Posterior vena cava (tissue), 2 donors: ENCODE measurements at places on chromosomes 6 and 20. TPM values are rescaled to one million over a fixed set of nuclear protein-coding genes. Genes with fewer than 3 reads are reported as not detected.

DNA sequence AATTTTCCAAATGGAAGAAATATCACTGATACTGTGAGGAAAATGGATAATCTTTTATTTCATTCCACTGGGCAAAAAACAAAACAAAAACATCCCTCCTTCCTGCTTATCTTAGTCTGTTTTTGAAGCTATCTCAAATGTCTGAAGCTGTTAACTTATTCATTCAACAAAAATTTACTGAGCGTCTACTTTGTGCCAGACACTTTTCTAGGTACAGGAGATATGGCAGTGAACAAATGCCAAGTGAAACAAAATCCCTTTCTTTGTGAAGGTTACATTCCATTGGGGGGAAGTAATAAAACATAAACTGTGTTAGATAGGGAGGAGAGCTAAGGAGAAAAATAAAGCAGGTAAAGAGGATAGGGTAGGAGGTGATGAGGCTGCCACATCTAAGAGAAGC is 47.5 kb downstream of the TNFRSF21 start:
- no peak for DNase-seq

The DUSP15 gene
- 0.90 TPM for total RNA-seq

The SSR1 gene
- total RNA-seq, result 124 TPM

The C20orf202 gene
- not detected for total RNA-seq

- DNase-seq, result no peak
Measured at GRCh38 chr6:155434096-155434495, 21.5 kb downstream of the NOX3 start.

GRCh38 chr6:85372188-85372914 is 77.5 kb upstream of the NT5E start:
- no peak for DNase-seq

GRCh38 chr20:20051767-20052073 is 546 bp downstream of the CRNKL1 start:
- no peak for DNase-seq

DNA sequence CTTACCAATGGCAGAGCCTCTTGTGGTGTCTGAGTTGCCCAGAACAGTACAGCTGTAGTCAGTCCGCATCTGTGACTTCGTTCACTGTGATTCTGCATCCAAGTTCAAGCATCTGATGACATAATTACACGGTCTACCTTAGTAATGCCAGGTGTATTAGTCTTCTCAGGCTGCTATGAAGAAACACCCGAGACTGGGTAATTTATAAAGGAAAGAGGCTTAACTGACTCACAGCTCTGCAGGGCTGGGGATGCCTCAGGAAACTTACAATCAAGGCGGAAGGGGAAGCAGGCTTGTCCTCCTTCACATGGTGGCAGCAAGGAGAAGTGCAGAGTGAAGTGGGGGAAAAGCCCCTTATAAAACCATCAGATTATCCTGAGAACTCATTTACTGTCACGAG is 163.9 kb upstream of the SULF2 start:
- DNase-seq, result no peak

DNA sequence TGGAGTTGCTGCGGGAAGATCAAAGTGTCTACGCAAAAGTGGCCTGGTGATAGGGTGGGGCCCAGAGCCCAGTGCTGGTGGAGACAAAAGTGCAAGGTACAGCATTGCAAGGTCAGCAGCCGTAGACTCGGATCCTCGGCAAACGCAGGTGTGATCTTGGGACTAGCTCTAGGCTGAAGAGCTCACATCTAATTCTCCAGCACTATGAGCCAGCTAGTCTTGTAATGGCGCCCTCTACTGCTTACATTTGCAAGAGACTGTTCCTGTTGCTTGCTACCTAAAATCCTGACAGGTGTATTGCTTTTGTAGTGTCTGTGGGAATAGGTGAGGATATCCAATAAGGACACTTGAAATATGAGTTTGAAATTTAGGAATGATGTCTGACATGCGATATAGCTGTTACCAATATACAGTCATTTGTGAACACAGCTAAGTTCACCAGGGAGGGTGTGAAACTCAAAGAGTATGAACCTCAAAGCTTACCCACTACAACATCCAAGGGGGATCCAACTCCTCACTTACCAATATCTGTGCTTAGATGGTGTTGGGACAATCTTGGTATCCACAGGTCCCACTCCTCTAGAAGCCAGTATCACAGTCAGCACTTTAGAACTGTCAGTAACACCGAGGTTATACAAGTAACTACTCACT is 58.4 kb downstream of the PDE7B start:
- DNase-seq, result no peak

- DNase-seq, result no peak
Measured at GRCh38 chr20:535958-536357, 7.6 kb downstream of the CSNK2A1 start.

DNA sequence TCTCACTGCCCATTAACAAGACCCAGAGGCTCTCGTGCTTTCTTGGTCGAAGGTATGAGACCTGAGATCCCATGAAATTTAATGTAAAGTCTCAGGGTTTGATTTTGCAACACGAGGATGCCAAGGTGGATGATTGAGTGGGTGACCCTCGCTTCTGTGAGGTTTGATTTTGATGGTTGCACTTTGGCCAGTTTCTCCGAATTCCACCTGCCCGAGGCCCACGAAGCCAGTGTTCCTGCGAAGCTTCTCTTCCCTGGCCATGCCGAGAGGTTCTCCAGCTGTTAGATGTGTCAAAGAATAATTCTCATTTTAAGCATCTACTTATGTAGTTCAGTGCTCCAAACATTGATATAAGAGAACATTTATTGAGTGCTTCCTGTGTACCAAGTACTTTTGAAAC is at the start of gene KIF25:
TSS of gene KIF25 (plus strand) at position 30 of the 400 bp plus-strand sequence. CDS start 31,915 bp downstream, outside the sequence.
- no peak for DNase-seq

- no peak for DNase-seq
Measured at GRCh38 chr6:38460186-38460585, 179.5 kb downstream of the BTBD9 start.

DNA sequence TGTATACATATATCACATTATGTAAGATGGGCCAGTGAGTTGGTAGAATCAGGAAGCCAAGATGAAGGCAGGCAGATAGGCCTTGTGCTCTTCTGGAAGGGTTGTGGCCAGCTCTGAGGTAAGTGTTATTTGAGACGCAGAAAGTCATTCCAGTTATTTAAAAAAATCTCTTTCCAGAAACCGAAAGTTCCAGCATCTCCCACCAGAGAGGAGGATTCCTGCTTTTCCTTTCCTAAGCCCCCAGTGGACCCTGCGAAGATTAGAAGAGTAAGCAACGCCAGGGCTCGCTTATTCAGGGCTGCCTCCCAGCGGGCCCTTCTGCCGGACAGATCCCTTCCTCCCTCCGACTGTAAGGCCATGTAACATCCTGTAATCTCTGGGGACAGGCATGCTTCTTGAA is 20.4 kb downstream of the ARMC2 start:
- DNase-seq, result no peak

The BPIFB1 gene
- not detected for total RNA-seq

The SLC17A2 gene
- not detected for total RNA-seq

DNA sequence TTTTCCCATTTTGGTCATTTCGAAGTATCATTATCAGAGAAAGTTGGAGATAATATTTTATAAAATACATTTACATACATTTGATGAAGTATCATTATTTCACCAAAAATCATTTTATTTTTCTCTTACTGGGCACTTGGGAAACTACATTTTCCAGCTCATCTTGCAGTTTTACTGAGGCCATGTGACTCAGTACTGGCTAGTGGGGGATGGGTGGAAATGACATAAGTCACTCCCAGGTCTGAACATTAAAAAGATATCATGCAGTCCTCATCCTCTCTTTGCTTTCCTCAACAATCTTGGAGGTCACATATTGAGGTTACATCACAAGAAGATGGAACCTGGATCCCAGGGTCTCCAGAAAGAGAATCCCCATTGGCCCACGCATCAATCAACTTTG is 84.1 kb downstream of the CD24 start:
- no peak for DNase-seq

The IRAK1BP1 gene
- 4.4 TPM for total RNA-seq

The PTGIS gene
- total RNA-seq, result 359 TPM

DNA sequence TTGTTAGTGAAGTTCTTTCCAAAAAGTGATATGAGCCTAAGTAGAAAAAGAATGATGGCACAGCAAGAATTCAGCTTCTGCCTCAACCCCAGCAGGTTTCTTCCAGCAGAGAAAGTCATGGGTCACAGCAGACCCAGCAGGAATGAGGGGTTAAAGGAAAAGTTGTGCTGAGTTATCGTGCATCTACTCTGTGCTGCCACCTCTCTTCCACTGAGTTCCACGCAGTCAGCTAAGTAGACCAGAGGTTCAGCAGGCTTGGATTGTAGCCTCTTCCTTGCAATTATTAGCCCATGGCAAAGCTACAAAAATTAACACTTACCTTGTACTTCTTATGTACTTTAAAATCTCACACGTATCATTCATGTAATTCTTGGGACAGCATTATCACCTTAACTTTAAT is 510.8 kb downstream of the PTPRT start:
- no peak for DNase-seq

- no peak for DNase-seq
Measured at GRCh38 chr20:4491643-4492042, 230.1 kb upstream of the PRND start.

GRCh38 chr20:32560989-32561830 is 23.9 kb downstream of the NOL4L start:
- no peak for DNase-seq

GRCh38 chr6:73680289-73680918 is 15.6 kb upstream of the CD109 start:
- no peak for DNase-seq

DNA sequence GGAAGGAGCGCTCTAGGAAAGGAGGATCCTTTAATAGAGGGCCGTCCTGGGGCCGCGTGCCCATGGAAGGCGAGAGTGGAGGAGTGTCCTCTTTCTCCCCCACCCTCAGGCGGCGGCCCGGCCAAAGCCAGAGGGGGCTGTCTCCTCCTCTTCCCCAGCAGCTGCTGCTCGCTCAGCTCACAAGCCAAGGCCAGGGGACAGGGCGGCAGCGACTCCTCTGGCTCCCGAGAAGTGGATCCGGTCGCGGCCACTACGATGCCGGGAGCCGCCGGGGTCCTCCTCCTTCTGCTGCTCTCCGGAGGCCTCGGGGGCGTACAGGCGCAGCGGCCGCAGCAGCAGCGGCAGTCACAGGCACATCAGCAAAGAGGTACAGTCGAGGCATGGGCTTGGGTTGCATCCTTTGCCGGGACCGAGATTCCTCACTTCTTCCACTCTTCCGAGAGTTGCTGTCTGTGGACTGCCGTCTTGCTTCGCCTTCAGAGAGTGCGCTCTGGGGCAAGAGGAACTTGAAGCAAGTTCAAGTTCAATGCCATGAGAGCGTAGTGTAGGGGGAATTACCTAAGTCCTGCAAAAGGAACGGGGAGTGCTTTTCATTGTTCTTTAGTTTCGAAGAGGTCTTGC is at the start of gene LAMA2:
TSS of gene LAMA2 (plus strand) at position 148 of the 621 bp plus-strand sequence. CDS start at position 256, 108 bp downstream.
- DNase-seq, result peak; percentile 94
